ENCODE measurements at places on chromosomes 11 and 22. TPM values are rescaled to one million over a fixed set of nuclear protein-coding genes. Genes with fewer than 3 reads are reported as not detected.

The CCS gene
- 23.2 TPM for total RNA-seq

The RAPSN gene
- 0.62 TPM for total RNA-seq

The KRTAP5-11 gene
- total RNA-seq = not detected

The P2RX6 gene
- 0.34 TPM for total RNA-seq

The RAD9A gene
- 53.7 TPM for total RNA-seq

The EFCAB6 gene
- 0.27 TPM for total RNA-seq

The CRYBA4 gene
- not detected for total RNA-seq

- DNase-seq = no peak
Measured at GRCh38 chr11:68792400-68792966, 41.2 kb upstream of the TESMIN start.

DNA sequence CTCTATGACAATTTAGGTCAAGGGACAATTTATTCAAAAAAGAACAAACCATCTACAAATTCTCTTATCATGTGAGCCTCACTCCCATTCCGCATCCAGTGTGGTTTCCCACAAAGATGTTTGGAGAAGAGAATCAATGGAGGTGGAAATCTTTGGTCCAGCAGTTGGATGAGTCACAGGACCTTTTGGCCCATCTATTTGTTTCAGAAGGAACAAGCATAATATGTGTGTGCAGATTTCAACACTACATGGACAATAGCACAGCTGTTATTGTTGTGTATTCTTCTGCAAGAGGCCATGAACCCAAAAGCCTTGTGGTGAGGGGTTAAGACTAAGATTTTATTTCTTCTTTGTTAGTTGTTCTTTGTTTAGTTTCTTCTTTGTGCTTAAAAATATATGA lies 61.6 kb downstream of the OR10A6 start:
- DNase-seq = no peak

DNA sequence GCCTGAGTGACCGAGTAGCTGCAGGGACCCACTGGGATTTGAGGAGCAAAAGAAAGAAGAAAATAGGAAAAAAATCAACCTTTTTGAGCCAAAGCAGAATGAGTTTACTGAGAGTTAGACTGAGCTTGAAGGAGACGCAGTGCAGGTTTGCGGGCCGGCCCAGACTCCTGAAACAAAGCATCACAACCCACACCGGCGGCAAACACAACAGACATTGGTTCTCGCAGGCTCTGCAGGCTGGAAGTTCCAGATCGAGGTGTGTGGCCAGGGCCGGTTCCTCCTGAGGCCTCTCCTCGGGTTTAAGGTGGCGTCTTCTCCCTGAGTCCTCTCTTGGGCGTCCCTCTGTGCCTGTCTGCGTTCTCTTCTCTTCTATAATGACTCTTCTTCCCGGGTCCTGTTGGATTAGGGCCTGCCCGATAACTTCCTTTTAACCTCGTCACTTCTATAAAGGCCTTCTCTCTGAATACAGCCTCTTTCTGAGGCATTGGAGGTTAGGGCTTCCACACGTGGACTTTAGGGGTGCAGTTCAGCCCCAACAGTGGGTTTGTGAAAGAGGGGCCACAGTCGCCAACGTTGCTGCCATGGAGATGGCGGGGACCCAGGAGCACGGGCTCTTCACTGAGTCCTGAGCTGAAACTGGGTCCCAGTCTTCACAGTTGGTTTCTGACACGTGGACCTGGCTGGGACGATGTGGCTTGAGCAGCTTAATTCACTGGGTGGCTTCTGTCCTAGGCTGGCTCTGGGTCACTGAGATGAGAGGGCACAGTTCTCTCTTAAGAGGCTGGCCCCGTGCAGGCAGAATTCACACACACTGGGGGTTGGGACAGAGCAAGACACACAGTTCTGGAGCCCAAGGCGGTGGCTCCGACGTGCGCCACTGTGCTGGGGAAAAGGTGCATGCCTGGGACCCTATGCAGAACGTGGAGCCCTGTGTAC lies 1047.7 kb downstream of the BRD1 start:
- DNase-seq = no peak

GRCh38 chr11:40306938-40307548 lies 1152.4 kb downstream of the LRRC4C start:
- no peak for DNase-seq

DNA sequence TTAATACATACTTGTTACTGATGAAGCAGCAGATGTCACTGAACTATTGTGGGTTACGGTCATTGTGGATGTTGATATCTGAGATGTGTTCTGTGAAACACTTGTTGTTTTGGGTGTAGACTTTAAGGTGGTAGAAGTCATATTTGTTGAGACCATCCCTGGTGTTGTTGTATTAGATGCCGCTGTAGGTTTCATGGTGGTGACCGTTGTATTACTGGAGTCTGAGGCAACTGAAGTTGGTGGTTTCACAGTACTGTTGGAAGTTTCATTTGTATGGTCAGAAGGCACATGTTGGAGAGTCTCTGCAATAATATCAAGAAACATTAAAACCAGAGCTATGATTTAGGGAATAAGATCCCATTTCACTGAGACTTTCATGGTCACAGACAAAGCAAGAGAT lies 50.7 kb downstream of the TMEM123 start:
- no peak for DNase-seq

DNA sequence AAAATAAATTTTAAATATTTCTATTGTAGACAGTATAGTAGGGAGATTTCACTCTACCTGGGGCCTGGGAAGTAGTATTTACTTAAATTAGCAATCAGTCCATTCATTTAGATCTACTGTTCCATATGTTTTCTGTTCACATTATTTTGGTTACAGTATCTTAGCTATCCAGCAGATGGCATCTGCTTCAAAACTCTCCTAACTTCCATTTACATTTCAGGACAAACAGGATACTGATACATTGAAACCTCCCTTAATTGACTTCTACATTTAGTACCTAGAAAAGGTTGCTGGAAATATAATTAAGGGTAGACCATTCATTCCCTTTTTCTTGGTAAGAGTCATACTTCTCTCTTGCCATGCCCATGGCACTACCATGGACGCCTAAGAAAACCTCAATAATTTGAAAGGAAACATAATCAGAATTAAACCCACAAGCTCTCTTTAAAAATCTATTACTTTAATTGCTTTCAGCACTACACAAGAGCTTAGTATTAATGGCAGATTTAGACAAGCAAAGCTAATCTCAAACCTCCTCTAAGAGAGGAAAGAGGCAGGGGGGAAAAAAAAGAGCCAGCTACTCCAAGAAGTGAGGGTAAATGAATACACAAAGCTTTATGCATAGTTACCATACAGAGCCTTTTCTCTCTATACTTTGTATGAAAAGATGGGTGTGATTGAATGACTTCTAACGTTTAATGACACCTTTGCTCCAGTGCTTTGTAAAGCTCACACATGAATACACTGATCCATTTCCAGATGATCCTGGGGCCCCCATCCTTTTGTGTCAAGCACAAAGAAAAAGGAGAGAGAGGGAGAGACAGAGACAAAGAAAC lies 131.2 kb upstream of the MTMR2 start:
- no peak for DNase-seq

GRCh38 chr11:69696749-69697468 lies 6.9 kb downstream of the FGF19 start:
- DNase-seq = no peak

DNA sequence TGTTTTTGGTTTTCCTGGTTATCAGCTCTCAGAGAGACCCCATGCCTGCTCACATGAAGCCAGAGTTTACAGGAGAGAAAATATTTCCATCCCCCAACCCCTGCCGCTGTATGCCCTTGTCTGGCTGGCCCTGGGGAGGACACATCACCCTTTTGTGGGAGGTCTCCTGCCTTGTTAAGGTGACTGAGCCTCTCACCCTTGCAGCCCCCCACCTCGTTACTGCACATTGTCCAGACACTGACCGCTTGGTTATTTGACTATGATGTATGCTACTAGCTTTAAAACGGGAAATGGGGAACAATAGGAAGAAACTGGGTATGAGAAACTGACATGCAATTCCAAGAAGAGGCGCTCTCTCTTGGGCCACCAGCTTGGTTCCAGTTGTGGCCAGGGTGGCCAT lies 51.1 kb upstream of the RFPL3 start:
- no peak for DNase-seq

- DNase-seq = no peak
Measured at GRCh38 chr11:16737818-16738192, 642 bp upstream of the C11orf58 start.

GRCh38 chr11:86129740-86130540 lies 61.1 kb upstream of the PICALM start:
- DNase-seq = no peak

- no peak for DNase-seq
Measured at GRCh38 chr11:111298413-111299100, at the start of gene POU2AF3. TSS of gene POU2AF3 (plus strand) at chr11:111298546. CDS start at chr11:111298582, 36 bp downstream.

- DNase-seq = no peak
Measured at GRCh38 chr11:130904380-130904779, 11.9 kb downstream of the SNX19 start.

GRCh38 chr11:64334764-64335735 lies 5.0 kb upstream of the CCDC88B start:
- DNase-seq = peak; percentile 79

All from activated naive CD4-positive, alpha-beta T cell treated with anti-CD3 and anti-CD28 coated beads, Interleukin-2, amount 50 U/mL, for 72 hours (primary cell).